Activated T-helper 1 cell treated with anti-CD3 and anti-CD28 coated beads, Interleukin-2, amount 50 U/mL, for 16 hours (primary cell): ENCODE measurements at places on chromosomes 12 and 14.

DNA sequence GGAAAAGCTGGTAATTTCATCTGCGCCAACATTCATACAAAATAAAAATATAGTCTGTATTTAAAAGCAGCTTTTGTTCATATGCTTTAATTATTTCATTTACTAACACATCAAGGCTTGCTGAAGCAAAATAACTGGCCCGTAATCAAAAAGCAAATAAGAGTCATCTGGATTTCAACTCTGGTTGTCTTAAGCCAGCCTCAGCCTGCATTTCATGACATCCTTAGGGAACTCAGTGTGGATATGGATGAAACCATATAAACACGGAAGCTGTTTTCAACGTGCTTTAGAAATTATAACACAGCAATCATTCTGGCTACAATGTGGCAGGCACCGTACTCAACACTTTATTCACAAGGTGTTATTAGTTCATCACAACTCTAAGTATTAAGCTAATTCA lies 852 bp downstream of the COX16 start:
- DNase-seq, result no peak

DNA sequence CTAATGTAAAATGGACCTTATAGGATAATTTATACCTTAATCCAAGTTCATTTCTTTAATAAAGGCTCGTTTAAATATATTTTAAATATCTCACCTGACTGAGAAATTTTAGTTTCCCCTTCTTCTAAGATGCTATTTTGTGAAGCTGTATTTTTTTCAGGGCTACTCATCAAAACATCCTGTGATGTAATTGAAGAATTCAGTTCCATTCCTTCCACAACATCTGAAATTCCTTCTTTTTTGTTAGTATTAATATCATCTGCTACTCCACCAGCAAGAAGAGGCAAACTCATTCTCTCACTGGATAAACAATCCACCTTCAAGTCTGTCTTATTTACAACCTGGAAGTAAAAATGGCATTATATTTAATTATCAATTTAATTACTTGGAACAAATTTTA lies 22.5 kb downstream of the LGALS3 start:
- DNase-seq, result no peak

DNA sequence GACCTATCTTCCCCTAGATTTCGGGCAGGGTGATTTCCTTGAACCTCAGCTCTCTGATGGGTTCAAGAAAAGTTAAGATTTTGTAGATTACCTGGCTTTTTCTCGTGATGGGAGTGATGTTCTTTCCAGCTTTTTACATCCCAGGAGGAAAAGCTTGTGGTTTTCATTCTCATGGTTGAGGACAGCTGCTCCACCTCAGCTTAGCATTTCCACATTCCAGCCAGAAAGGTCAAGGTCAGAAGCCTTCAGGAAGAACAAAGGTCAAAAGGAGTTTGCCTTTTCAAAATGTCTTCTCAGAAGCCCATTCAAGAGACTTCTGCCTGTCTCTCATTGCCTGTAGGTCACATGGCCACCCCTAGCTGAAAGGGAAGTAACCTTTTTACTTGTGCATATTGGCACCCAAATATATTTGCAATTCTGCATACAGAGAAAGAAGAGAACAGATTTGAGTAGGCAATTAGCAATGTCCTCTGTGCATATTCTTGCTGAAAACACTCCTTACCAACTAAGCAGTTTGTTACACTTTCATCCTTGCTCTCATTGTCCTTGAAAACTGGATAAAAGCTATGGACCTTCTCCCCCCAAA lies 6.6 kb upstream of the ADGRD1 start:
- no peak for DNase-seq

- DNase-seq, result no peak
Measured at GRCh38 chr12:132362996-132363660, 33.7 kb upstream of the GALNT9 start.

- DNase-seq, result no peak
Measured at GRCh38 chr12:119415714-119416113, 81.2 kb downstream of the CCDC60 start.

GRCh38 chr12:124028555-124028925 lies 55.5 kb downstream of the ZNF664 start:
- DNase-seq, result no peak

DNA sequence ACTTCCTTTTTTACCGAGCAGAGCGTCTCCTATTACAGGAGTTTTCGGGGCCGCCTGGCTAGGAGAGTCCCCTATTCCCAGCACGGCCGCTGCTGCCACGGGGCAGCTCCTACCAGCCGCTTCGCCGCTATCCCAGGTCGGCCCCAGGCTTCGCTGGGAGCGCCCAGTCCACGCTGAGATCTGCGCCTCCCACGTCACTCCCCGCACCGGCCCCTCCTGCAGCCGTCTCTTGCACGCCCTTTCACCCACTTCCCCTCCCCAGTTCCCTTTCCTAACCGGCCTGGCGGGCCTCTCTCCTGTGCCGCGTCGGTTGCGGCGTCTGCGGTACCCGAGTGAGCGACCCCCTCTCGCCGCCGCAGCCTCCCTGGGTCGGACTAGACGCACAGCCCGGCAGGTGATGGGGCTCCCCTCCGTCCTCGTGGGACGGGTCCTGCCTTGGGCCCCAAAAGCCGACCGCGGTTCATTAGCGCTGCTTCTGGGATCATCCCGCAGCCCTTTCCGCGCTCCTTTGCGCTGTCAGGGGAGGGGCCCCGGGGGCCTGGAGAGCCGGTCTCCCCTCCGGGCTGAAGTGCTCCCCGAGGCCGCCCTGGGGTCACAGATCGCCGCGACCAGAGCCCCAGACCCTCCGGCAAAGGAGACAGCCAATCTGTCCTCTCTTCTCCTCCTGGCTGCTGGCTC lies 1318.4 kb downstream of the TMEM121 start:
- peak; percentile 37 for DNase-seq

DNA sequence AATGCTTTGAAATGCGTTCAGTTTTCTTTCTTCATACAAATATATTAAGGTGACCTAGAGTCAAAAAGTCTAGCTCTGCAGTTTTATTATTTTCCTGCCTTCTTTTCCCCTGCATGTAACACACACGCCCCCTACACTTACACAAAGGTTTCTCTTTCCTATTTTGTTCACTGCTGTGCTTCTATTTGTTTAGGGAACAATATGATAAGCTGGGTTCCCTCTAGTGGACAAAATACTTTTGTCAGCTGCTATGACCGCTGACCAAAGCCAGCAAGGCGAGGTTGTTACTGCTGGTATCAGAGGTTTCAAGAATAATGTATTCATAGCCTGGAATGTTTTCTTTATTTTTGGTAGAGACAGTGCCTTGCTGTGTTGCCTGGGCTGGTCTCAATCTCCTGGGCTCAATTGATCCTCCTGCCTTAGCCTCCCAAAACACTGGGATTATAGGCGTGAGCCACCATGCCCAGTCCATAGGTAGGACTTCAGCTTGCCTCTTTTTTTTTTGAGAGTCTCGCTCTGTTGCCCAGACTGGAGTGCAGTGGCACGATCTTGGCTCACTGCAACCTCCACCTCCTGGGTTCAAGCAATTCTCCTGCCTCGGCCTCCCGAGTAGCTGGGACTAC lies 33.4 kb downstream of the FNTB start:
- DNase-seq, result no peak

- DNase-seq, result no peak
Measured at GRCh38 chr14:74648601-74649000, 36.6 kb upstream of the LTBP2 start.

DNA sequence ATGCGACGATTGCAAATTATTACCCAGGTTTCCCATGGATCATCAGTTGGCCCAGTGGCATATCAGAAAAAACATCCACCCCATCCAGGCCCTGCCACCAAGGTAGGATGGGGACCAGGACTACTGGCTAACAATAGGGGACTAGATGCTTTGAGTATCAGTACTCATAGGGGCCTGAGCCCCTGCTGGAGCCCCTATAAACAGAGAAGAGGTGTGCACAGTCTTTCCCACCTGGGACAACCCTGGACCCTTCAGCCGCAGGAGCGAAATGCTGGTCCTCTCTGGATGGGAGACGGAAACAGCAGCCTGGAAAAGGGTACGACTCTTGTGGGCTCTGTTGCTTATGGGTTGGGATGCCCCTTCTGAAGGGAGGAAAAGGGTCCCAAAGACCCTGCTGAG lies 5.7 kb downstream of the DHH start:
- DNase-seq, result no peak

- peak; percentile 59 for DNase-seq
Measured at GRCh38 chr12:64610660-64611340, 505 bp downstream of the RASSF3 start.

- no peak for DNase-seq
Measured at GRCh38 chr12:76311796-76312195, 36.4 kb downstream of the BBS10 start.

DNA sequence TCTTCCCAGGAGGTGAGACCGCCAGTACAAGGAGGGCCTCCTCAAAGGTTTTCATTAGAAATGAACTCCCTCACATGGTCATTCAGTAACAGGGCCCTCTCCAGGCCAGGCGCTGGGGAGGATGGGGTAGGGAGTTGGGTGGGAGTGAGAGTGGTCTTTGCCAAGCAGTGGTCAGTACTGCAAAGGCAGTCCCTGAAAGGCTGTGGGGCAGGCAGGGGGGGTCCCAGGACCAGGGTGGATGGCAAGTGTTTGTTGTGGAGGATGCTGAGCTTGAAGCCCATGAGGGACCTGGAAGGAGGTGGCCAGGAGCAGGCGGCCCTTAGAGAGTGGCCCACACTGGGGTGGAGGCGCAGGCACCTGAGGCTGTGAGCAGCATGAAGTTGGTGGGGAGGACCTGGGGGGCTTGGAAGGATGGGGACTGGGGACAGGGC lies 26.1 kb downstream of the CEP170B start:
- DNase-seq, result no peak

DNA sequence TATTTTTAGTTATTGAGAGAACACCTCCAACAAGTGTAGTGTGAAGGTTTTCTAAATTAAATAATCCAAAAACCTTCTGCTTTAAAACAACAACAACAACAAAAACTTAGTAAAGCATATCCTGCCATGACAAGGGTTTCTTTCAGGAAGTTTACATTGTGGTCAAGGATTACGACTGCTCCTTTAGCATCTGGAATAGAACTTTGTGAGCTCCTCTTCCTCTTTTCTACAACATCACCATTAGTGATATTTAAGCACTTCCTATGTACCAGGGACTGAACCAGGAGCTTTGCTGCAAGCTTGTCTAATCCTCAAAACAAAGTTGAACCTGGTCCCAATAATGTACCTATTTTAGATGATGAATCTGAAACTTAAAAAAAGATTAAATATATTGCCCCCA lies 315.4 kb upstream of the KITLG start:
- DNase-seq, result no peak

DNA sequence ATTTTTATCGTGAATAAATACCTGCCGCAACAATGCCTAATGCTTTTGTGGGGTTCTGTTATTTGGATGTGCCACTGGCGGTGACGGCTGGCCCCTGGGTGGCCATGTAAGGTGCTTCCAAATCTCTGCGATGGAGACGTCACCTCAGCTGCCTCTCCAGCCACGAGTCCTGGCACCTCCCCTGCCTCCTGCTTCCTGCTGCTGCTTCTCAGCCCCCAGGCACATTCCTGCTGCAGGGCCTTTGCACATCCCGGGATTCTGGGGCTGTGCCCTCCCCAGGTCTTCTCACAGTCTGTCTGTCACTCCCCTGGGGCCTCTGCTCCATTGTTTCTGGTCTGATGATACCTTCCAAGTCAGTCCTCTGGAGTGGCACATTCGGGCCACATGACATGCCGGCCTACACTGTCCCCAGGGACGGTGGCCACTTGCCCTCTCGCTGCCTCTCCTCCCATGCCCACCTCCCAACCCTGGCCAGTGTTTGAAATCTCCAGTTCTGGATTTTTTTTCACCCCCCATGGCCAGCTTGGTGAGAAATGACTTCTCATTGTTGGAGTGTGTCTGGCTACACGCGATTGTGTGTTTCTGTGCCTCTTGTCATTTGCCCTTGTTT lies 151.8 kb downstream of the KIF26A start:
- DNase-seq, result no peak

GRCh38 chr12:88625356-88625755 lies 45.1 kb upstream of the KITLG start:
- DNase-seq, result no peak

GRCh38 chr12:5016526-5016925 lies 27.2 kb upstream of the KCNA5 start:
- DNase-seq, result no peak

DNA sequence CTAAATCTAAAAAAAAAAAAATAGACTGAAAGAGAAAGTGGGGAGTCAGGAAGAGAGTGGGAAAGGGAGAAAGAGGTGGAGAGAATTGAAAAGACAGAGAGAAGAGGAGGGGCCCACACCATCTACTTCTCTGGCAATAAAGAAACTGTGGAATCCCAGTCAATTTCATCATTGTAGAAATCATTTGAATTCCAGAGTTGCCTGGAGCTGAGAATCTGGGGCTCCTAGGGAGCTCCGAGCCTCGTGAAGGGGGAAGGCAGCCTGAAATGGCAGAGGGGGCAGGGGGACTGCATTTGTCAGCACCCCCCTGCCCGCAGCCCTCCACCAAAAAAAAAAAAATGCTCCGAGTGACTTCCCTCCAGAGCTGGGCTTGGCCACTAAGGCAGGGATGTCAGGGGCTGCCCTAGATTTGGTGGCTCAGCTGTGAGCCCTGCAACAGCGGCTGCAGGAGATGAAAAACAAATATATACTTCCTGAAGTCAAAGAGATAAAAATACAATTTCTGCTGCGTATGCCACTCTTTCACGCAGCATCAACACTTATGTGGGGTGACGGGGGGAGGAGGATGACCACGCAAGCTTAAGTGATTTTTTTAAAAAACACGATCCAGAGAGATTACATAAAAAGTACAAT lies 80.5 kb downstream of the BCL11B start:
- DNase-seq, result no peak

- DNase-seq, result no peak
Measured at GRCh38 chr12:76997011-76997780, 68.2 kb downstream of the E2F7 start.

GRCh38 chr14:62307844-62308243 lies 545.6 kb downstream of the SNAPC1 start:
- DNase-seq, result no peak

DNA sequence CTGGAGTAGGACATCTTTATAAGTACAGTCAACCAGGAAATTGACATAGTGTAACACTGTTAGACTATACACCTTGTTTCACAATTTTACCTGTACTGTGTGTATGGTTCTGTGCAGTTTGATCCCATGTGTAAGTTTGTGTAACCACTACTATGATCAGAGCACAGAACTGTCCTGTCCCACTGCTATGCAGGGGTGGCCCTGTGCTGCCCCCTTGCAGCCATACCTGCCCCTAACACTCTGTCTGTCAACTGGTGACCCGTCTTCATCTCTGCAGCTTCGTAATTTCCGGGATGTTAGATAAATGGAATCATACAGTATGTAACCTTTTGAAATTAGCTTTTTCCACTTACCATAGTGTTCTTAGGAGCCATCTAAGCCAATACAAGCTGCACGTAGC lies 58.7 kb upstream of the RD3L start:
- no peak for DNase-seq

GRCh38 chr12:119444462-119445044 lies 110.0 kb downstream of the CCDC60 start:
- no peak for DNase-seq

DNA sequence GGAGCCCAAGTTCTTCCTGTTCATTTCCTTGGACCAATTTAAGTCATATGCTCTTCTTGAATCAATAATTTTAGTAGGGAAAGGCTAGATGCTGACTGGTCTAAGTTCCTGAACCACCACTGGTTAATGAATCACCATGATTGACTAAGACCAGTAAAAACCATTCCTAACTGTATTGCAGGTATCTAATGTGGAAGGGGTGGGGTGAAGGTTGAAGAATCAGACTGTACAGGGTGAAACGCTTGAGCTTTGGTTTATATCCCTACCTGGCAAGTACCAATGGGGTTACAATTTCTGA lies 100.1 kb downstream of the DYRK2 start:
- no peak for DNase-seq

GRCh38 chr12:126663304-126664094 lies 1598.3 kb downstream of the AACS start:
- DNase-seq, result no peak
